ENCODE measurements at places on chromosomes 7 and 10. TPM values are rescaled to one million over a fixed set of nuclear protein-coding genes. Genes with fewer than 3 reads are reported as not detected.

DNA sequence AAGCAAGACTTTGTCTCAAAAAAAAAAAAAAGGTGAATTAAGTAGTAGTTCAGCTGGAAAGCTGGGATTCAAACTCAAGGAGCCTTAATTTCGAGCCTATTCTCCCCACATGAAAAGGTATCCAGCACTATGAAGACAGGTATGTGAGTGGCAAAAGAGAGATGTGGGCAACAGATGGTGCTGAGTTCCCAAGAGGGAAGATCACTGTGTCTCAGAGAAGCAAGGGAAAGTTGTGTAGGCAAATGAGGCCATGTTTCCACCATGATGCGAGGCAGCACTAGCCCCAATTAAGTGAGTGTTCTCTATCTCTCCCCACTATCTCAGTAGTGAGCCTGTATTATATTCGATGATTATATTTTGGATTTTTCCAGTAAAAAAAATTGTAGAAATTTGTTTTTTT is 19.8 kb upstream of the ST7 start:
- DNase-seq: no peak

DNA sequence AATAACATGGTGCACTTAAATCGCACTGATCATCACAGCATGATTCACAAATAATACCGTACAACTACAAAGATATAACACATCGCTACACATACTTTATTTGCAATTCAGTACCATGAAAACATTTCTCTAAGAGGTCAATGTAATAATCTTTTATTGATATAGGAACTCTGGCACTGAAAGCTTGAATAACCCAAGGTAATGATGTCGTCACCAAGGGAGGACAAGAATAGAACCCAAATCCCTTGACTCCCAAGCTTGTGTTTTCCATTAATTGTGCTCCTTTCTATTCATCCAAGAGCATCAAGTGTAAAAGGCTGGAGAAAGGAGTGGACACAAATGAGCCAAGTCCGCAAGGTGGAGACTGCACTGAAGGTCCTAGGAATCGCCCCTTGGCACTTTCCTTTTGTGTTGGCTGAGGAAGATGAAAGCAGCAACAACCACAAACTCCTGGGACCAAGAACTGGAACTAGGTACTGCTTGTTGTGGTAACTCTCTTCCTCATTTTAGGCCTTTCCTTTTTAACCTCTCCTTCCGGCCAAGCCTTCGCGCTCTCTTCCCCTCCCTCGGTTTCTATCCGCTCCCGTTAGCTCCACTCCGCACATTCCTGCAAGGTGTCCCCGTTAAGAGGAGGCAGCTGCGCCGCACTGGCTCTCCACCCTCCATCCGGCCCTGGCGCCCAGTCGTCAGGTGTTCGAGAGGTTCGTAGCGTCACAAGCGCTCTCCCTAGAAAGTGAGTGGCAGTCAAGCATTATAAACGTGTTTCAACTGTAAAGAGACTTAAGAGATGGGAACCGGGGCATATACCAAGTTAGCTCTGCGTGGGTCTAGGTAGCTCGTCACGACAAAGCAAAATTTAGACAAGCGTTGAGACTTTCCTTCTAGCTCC is 1.0 kb upstream of the CBLL1 start:
- DNase-seq: peak; percentile 77

- DNase-seq: no peak
Measured at GRCh38 chr10:62996925-62997324, 136.2 kb upstream of the NRBF2 start.

- no peak for DNase-seq
Measured at GRCh38 chr10:103333934-103334520, 16.9 kb downstream of the PCGF6 start.

DNA sequence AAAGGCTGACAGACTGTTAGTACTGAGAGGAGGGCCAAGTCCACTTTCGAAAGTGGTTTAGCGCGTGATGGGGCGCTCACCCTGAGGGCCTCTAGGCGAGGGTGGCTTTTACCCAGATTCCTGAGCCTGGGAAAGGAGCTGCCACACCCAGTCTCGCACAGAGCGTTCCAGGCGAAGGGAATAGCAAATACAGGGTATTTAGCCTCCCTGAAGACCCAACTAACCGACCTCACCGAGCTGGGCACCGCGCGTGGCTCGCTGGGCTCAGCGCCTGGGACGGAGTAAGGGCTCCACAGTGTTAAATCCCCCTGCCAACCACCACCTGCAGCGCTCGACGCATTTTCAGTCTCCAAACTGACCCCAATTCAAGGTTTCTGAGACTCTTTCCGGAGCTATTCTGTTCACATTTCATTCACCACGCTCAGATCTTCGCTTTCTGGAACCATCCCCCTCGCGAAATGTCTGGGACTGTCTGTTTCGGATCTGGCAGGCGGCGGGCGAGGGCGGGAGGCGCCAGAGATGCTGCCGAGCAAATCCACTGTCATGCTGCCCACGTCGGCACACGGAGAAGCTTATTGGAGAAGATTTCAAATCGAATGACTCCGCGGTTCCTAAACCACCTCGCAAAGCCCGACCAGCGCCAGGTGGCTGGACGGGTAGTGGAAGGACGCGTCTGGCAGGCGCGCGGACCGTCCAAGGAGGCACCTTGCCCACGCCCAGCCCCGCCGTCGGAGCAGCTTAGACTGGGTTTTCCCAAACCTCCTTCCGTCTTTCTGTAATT is 1.4 kb upstream of the OSBPL3 start:
- DNase-seq: peak; percentile 69

DNA sequence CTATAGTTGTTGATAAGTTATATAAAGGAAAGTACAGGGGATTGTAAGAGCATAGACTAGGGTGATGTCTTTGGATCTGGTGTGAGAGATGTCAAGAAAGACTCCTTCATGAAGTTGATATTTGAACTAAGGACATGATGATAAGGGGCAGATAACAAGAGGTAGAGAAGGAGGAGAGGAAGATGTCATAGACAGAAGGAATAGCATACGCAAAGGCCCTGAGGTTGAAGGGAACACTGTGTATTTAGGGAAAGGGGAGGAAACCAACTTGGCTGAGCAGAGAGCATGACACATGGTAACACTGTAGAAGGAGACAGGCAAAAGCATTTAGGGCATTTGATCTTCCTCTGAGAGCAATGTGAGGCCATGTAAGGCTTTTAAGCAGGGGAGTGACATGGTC is 170.8 kb downstream of the CHN2 start:
- no peak for DNase-seq

GRCh38 chr10:9111976-9112375 is 1057.5 kb downstream of the GATA3 start:
- DNase-seq: no peak

DNA sequence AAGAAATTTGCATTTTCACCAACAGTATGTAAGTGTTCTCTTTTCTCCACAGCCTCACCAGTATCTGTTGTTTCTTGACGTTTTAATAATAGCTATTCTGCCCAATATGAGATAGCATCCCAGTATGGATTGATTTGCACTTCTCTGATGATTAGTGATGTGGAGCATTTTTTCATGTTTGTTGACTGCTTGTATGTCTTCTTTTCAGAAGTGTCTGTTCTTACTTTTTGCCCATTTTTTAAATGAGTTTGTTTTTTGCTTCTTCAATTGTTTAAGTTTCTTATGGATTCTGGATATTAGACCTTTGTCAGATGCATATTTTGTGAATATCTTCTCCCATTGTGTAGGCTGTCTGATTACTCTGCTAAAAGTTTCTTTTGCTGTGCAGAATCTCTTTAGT is 12.2 kb upstream of the TPK1 start:
- DNase-seq: no peak

- DNase-seq: peak; percentile 72
Measured at GRCh38 chr7:70694971-70695794, 436.8 kb upstream of the GALNT17 start.

GRCh38 chr7:73834626-73835191 is 3.9 kb downstream of the CLDN4 start:
- no peak for DNase-seq

- DNase-seq: no peak
Measured at GRCh38 chr7:5068521-5068920, 22.9 kb downstream of the RBAK start.

DNA sequence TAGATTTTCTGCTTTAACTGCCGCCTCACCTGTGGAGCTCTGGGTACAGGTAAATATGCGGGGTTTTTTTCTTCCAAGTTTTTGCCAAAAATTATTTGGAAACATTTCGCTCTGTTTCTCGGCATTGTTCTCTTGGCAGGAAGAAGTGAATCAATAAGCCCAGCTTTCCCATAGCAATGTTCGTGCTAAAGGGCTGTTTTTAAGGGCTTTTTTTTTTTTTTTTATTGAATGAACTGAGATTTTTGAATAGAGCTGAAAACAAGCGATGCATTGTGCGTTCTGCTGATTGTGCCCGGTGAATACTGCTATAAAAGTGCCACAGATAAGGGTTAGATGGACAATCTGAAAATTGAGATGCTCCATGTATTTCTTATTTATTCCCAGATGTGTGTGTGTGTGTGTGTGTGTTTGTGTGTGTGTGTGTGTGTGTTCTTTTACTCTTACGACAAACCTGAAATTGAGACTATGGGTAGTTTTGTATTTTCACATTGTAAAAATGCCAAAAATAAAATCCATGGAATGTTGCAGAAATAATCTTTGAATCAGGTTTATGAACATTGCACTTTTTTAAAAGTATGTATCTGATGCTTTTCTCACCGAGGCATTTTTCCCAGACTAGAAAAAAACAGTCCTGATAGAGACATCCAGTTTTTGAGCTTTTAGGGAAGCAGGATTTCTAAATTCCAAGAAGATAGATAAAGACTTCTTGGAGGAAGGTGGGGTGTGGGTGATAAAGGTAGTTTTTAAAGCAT is 30.5 kb downstream of the KIAA1217 start:
- DNase-seq: no peak

- no peak for DNase-seq
Measured at GRCh38 chr7:151851145-151851751, 25.7 kb downstream of the PRKAG2 start.

PTPN20 gene
- not detected for total RNA-seq

GATA3 gene
- total RNA-seq: 5.8 TPM

RPS24 gene
- total RNA-seq: 999 TPM

HOGA1 gene
- not detected for total RNA-seq

MYOF gene
- 52.8 TPM for total RNA-seq

SCIN gene
- total RNA-seq: 257 TPM

IRF5 gene
- total RNA-seq: 27.1 TPM

H2BK1 gene
- total RNA-seq: not detected
